ENCODE measurements at places on chromosomes 3 and 15.

GRCh38 chr3:16536344-16536663 lies 22.8 kb upstream of the RFTN1 start:
- no peak for DNase-seq

- DNase-seq: no peak
These were observed 267.9 kb downstream of the PDCD6IP start for GRCh38 chr3:34066328-34066727.

GRCh38 chr3:43210049-43211027 lies 76.0 kb upstream of the SNRK start:
- DNase-seq: no peak

- no peak for DNase-seq
These were observed 108.3 kb downstream of the OCA2 start for GRCh38 chr15:27990521-27991515.

- DNase-seq: peak; percentile 71
These were observed 2.3 kb upstream of the DNAH1 start for GRCh38 chr3:52313774-52314188.

GRCh38 chr15:61028427-61028826 lies 200.7 kb downstream of the RORA start:
- no peak for DNase-seq

GRCh38 chr3:27971600-27971999 lies 249.5 kb upstream of the EOMES start:
- DNase-seq: no peak

DNA sequence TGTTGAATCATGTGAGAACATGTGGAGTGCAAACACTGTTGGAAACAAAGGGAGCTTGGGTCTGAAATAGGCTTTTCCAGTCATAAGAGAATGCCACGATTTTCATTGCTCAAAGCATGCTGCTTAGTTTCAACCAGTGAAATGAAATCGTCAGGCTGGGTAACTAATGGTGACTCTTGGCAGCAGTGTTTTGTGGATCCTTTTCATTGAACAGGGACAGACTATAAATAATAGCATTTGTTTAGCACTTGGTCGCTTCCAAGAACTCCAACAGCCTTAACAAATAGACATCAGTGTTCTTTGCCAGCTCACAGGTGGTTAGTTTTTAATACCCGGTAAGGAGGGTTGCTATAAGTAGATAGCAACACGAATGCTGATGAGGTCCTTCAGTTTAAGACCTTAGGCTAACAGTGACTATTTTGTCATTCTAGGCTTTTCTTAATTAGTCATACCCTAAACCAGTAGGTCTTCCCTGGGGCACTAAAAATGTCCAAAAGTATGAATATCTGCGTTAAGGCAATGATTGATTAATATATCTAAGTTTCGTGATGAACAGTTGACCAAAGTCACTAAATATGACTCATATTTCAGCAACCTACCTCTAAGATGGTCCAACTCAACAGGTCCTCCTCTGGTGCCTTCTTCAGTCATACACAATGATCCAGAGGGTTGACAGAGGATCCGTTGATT lies 15.8 kb downstream of the TP63 start:
- no peak for DNase-seq

DNA sequence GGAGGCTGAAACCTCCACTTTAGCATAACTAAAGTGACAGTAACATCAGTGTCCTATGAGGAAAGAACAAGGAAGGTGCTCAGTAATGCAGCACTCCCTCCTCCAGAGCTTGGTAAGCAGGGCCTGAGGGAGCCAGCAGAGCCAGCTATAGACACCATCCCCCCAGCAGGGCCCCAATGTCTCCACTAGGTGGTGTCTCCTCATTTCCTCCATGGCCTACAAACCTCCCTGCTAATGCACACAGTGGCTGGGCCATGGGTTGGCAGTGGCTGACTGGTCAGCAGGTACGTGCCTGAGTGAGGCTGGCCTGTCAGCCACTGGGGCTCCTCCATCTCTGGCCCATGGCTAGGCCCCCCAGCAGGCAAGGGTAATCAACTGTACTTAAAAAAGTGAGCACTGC lies 13.6 kb downstream of the MRPS25 start:
- DNase-seq: peak; percentile 30

DNA sequence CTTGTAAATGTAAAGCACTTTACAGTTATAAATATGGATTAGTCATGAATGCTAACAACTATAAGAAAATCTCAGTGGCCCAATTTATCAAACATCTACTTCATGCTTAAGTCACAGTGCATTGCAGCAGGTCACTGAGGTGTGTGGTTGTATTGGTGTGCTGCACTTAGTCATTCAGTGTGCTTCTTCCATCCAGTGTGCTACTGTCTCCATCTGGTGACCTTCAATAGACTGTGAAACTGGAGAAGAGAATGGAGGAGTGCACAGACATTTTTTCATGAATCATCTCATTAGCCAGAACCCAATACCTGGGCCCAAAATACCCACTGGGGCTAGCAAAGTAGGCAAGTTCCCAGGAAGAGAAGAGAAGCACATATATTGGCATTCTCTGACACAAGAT lies 199.6 kb downstream of the SHOX2 start:
- DNase-seq: no peak

- DNase-seq: no peak
These were observed 210.2 kb downstream of the OSBPL10 start for GRCh38 chr3:31770822-31771326.

DNA sequence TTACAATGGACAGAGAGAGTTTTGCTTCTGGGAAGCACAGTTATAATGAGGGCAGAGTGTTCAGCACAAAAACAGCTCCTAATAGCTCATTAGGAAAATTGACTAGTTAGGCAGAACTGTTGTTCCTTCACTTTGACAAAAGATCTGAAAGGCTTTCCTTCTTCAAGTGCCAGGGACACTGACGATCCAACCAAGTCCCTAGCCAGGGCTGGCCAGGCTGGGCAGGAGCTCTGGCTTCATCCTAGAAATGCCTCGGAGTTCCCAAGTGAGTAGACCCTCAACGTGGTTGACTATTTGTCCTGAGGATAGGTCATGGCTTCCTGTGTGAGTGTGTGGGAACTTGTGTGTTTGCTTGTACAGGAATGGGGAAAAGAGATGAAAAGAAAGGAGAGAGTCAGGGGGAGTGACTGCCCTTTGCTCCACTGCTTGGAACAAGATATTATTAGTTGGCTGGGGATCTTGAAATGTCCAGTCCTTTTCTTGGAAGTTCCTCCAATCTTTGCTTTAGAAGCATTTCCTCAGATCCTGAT lies 617.9 kb downstream of the NTRK3 start:
- no peak for DNase-seq

- DNase-seq: no peak
These were observed 5.4 kb downstream of the FYCO1 start for GRCh38 chr3:45990181-45990580.

DNA sequence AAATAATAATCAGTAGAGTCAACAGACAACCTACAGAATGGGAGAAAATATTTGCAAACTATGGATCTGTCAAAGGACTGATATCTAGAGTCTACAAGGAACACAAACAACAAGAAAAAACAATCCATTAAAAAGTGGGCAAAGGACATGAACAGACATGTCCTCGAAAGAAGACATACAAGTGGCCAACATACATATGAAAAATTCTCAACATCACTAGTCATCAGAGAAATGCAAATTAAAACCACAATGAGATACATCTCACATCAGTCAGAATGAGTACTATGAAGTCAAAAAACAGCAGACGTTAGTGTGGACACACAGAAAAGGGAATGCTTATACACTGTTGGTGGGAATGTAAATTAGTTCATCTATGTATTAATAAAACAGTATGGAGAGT lies 33.7 kb downstream of the SLC2A2 start:
- DNase-seq: no peak

- no peak for DNase-seq
These were observed 313.4 kb upstream of the NECTIN3 start for GRCh38 chr3:110758208-110758607.

- peak; percentile 97 for DNase-seq
These were observed 95.8 kb upstream of the KLF13 start for GRCh38 chr15:31230630-31231485.

DNA sequence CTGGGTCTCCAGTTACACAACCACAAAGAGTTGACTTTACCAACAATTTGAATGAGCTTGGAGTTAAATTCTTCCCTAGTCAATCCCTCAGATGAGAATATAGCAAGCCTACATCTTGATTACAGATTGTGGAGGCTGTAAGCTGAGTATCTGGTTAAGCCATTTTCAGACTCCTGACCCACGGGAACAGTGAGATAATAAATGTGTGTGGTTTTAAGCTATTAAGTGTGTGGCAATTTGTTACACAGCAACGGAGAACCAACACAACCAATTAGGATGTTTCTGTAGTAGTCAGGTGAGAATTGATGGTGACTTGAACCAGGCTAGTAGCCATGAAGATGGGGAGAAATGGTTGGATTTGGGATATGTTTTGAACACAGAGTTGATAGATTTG lies 37.7 kb upstream of the SLC4A7 start:
- no peak for DNase-seq

GRCh38 chr3:197335428-197336132 lies 37.2 kb upstream of the DLG1 start:
- DNase-seq: no peak

DNA sequence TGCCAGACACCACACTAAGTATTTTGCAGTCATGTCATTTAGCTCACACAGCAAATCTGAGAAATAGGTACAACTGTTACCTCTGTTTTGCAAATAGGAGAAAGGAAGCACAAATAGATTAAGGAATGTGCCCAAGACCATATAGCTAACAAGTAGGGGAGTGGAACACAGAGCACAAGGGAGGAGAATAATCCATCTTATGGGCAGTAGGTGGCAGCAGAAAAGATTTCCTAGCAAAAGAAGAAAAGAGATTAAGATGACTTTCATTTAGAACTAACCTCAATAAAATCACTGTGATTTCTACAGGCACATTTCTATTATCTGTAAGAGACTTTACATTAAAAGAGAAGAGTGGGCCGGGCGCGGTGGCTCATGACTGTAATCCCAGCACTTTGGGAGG lies 49.1 kb downstream of the NR1I2 start:
- no peak for DNase-seq

GRCh38 chr3:177681852-177682251 lies 484.6 kb upstream of the TBL1XR1 start:
- no peak for DNase-seq

DNA sequence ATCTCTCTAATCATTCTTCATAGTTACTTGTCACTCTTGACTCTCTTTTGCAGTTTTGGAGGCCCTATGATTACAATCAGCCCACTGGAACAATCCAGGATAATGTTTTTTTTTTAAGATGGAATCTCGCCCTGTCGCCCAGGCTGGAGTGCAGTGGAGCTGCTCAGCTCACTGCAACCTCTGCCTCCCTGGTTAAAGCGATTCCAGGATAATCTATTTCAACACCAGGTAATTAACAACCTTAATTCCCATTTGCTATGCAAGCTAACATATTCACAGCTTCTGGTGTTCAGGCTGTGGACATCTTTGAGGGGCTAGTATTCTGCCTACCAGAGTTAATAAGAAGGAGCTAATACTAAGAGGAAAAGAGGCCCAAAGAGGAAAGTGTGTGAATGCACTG lies 1.1 kb upstream of the BLOC1S6 start:
- DNase-seq: no peak

- DNase-seq: no peak
These were observed 712.7 kb upstream of the LMCD1 start for GRCh38 chr3:7788881-7789280.

DNA sequence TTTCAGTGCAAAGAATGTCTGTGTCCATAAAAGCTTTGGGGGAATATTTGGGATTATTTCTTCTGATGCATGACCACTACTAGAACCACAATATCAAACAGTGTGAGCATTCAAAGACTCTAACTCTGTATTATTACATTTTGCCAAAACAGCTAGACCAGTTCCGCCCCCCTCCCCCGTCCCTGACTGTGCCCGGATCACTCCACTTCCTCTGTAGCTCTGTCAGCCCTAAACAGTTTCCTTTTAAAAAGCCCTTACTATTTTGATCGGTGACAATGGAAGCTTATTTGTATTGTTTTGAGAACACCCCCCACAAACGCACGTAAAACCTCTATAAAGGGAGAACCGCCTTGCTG lies 36.6 kb upstream of the EPHB3 start:
- DNase-seq: no peak
